ENCODE measurements at places on chromosomes 16 and 17.

DNA sequence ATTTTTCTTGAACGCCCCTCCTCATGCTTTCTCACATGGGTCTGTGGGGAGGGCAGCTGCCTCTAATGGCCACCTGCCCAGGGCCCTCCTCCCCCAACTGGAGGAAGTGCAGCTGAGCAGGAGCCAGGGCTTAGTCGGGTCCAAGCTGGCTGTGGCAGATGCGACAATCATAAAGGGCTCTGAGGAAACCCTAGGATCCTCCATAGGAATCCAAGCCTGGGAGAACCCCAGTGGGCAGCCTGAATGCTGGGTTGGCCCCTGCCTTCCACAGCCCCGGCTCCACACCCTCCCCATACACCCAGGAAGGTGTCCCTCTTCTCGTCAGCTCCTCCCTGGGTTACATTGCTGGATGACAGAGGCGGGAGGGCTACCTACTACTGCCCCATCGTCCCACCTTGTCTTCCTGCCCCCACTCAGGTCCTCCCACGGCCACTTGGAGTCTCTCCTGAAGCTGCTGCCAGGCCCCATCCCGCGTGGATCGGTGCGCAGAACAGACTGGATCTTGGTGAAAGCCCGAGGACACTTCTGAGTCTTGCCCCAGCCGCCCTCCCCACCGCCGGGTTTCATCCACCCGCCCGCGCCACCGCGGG, 15.6 kb upstream of the CBFB start:
- no peak for DNase-seq

GRCh38 chr17:81843713-81844326, 9.0 kb upstream of the PPP1R27 start:
- DNase-seq, result no peak

GRCh38 chr16:5903153-5903552, 805.6 kb upstream of the EEF2KMT start:
- DNase-seq, result no peak

GRCh38 chr17:51079049-51079448, 41.6 kb downstream of the SPAG9 start:
- no peak for DNase-seq

DNA sequence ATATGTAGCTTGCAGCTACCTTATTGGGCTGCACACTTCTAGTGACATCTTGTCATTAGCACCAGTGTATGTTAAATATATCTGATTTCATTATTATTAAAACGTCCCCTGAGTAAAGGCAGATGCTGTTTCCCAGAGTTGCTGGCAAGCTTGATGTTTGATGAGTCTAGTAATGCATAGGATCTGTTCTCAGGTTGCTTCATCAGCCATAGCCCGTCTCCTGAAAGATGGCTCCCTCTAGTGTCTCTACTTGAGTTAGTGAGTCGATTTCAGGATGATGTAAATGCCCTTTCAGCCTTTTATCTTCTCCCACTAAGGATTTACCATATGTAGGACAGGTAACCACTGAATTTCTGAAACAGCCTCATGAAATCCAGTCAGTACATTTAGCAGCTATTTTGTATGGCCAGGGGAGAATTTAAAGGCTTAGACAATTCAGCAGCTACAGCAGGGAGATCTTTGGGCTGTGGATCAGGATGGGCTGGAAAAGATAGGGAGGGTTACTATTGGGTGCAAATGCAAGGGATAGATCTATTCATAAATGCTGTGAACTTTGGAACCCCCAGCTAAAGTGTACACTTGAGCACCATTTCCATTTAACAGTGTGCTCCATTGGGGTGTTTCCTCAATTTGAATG, 376.3 kb downstream of the CNTNAP4 start:
- DNase-seq, result no peak

DNA sequence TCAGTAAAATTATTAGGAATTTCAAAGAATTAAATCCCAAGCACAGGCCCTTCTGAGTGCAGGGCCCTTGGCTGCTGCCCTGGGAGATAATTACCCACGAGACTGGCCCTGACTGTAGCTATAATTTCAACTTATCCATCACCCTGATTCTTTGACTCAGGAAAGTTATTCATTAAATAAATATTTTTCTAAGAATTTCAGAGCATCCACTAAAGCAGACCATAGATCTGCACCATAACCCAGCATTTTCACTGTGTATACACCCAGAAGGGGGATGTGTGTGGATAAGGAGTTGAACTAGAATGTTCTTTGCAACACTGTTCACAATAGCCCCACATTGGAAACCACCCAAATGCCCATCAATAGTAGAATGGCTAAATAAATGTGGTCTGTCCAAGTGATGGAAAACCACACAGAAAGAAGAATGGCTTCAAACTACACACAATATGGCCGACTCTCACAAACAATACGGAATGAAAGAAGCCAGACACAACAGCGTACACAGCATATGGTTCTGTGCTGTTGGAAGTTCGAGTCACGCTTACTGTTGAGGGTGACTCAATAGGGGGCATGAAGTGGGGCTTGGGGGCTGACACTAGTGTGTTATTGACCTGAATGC, 33.9 kb upstream of the MEAK7 start:
- DNase-seq, result no peak

- no peak for DNase-seq
Observed at GRCh38 chr16:27199736-27200135, 3.6 kb upstream of the KDM8 start.

DNA sequence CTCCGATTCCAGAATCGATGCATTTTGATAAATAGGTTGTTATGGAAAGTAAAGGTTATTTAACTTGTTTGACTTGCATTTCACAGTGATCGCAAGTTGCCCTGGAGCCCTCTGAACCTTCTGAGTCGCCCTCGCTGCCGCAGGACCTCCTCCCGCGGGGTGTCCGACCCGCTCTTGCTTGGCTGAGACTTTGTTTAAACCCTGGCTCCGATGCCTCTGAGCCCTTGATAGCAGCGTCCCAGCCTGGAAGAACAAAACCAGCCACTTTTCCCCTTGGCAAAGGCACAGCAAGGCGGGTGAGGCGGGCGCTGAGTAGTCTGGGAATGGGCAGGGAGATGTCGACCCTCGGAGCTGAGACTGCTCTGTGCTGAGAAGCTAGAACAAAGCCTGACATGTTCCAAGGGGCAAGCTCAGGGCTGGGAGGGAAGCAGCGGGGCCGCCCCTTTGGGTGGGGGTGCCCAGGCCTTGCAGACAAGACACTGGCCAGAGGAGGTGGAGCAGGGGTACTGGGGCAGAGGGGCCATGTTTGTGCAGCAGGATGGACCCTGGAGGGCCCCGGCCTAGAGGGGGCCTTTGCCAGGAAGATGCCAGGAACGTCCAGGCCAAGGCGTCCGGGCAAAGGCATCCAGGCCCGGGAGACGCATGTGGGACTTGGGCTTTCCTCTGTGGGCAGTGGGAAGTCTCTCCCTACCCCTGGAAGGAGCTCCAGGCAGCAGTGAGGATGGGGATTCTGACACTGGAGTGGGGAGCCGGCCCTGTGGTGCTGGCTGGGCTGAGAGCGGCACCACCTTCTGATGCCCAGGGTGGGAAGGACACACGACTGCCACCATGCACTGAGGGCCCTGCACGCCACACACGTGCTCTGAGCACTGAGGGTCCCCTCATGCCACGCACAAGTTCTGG, 30.3 kb upstream of the CDH15 start:
- DNase-seq, result no peak

- no peak for DNase-seq
Observed at GRCh38 chr16:86558355-86559193, 3.5 kb upstream of the MTHFSD start.

- no peak for DNase-seq
Observed at GRCh38 chr17:33871720-33872540, 383.2 kb upstream of the CCL2 start.

GRCh38 chr16:19127205-19127604, 13.4 kb downstream of the ITPRIPL2 start:
- DNase-seq, result no peak

- DNase-seq, result no peak
Observed at GRCh38 chr16:14378131-14378551, 251.9 kb downstream of the PARN start.

DNA sequence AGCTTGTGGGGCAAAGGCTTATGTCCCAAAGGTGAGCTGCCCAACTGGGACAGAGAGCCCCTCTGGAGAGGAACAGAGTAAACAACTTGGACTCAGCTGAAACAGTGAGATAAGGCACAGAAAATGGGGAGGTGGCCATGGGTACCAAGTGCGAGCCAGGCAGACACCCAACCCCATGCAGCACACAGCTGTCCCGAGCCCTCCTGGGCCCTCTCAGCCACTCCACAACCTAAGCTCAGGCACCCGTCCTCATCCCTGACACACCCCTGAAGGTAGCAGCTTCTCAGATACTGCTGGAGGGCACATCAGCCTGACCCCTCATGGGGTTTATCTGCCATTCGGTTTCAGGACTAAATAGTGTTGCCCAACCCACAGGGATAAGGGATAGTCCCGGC, 4.8 kb upstream of the GFOD2 start:
- DNase-seq, result no peak

- DNase-seq, result no peak
Observed at GRCh38 chr16:69105501-69106361, at the start of gene HAS3. TSS of gene HAS3 (plus strand) at chr16:69105653. CDS start at chr16:69109396, 3,743 bp downstream.

DNA sequence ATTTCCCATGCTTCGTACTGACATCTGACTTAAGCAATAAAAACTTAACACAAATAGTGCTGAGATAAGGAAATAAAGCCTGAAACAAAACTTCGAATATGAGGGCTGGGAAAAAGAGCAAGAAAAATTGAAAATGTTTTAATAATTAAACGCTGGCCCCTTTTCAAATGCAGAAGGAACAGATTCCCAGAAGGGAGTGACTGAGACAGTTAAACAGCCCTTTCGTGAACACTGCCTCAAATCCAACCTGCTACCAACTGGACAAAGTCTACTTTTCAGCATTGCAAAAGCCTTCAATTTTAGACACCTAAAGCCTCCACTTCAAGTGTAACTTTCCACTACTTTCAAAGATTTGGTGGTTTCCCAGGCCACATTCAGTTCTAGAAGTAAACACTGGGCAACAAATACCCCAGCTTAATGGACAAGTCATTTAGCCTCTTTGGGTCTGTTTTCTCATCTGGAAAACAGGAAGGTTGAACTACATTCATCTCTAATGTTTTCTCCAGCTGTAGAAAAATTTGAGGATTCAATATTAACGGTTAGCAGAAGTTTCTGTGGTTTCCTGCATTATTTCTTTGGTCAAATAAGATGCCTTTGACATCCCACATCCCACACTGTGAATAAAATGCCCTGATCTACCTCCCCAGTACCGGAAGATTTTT, 11.8 kb downstream of the RFFL start:
- DNase-seq, result no peak

DNA sequence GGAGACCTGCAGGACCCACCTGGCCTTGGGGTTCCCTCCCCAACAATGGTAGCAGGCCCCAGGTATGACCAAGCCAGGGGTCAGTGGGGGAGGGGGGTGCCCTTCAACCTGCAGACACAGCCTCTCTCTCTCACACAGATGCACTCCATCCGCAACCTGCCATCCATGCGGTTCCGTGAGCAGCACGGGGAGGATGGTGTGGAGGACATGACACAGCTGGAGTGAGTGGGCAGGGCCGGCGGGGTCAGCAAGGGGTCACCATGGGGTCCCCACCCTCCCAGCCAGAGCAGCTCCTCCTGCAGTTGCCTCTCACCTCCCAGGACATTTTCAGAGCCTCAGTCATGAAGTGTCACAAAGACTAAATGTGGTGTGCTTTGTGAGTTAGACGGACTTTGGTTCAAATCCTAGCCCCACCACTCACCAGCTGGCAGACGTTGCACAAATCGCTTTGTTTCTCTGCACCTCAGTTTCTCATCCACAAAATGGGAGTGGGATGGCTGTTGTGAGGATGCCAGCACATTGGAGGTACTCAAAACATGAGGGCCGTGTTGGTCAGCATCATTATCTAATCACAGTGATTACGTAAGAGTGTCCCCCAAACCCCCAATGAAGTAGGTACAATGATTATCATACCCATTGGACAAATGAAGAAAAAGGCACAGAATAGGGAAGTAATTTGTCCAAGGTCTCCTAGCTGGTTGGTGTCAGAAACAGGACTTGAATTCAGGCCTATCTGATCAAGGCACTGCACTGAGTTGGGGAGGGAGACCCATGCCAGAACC, 16.0 kb downstream of the MYO15A start:
- no peak for DNase-seq

- no peak for DNase-seq
Observed at GRCh38 chr16:85910854-85911247, 11.9 kb downstream of the IRF8 start.

DNA sequence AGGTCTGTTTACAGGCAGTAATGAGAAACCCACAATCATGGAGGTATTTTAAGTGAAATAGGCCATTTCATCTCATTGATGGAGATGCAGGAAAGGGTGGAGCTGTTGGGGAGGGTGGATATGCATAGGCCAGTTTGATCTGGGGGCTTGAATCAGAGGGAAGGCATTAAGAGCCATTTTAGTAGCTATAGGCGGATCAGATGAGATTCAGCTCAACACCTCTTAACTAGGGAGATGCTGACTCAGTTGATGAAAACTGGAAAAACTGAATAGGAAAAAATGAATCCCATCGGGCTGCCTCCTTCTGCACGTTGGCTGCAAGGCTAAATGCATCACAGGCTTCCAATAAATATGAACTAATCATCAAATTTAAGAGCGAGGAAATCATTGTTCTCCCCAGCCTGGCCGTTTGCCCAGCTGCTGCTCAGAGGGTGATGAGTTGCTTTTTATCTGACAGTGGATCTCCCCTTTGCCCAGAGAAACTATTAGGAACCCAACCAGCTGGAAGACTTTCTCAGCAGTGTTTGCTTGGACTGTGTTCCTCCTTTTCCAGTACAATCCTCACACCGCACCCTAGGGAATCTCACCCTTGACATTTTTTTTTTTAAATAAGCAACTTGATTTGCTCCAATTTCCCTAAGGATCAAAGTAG, 149.6 kb downstream of the SOX9 start:
- DNase-seq, result no peak

DNA sequence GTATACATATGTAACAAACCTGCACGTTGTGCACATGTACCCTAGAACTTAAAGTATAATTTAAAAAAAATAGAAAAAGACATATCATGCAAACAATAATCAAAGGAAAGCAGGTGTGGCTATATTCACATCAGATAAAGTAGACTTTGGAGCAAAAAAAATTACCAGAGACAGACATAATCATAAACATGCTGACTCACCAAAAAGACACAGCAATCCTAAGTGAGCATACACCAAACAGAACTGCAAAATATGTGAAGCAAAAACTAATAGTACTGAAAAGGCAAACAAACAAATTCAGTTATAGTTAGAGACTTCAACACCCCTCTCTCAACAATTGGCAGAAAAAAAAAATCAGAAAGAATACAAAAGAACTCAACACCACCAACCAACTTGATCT, 29.9 kb downstream of the SHCBP1 start:
- no peak for DNase-seq

- DNase-seq, result no peak
Observed at GRCh38 chr16:87201052-87201451, 116.1 kb downstream of the C16orf95 start.

DNA sequence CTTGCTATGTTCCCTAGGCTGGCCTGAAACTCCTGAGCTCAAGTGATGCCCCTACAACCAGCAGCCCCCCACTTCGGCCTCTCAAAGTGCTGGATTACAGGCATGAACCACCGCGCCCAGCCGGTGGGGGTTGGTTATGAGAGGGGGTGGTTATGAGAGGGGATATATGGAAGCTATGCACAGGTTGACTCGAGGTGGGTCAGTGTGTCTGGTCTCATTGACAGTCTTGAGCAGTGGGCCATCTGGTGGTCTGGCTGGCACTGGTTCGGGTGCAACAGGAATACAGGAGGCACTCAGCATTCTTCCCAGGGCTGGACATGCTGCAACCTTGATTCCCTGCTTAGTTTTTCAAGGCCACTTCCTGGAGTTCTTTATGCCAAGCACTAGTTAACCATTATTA, 5.6 kb upstream of the STX1B start:
- no peak for DNase-seq

All from cortex of kidney (tissue), 1 donor.